ENCODE measurements at places on chromosomes 6 and 20.

DNA sequence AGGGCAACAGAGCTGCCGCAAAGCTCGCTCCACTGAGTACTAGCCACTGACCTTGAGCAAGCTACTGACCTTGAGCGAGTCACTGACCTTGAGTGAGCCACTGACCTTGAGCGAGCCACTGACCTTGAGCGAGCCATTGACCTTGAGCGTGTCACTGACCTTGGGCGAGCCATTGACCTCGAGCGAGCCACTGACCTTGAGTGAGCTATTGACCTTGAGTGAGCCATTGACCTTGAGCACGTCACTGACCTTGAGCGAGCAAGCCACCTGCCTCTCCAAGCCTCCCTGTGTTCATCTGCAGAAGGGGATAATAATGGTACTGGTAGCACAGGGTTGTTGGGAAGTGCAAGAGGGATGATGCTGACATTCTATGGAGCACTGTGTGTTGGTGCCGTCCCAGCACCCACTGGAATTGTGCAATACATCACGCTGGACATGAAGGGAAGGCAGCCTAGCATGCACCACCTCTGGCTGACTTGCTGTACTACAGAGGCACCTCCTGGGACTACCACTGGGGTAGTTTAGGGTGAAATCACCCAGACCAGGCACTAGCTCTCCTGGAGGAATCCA, 60.2 kb downstream of the CTCFL start:
- no peak for DNase-seq

DNA sequence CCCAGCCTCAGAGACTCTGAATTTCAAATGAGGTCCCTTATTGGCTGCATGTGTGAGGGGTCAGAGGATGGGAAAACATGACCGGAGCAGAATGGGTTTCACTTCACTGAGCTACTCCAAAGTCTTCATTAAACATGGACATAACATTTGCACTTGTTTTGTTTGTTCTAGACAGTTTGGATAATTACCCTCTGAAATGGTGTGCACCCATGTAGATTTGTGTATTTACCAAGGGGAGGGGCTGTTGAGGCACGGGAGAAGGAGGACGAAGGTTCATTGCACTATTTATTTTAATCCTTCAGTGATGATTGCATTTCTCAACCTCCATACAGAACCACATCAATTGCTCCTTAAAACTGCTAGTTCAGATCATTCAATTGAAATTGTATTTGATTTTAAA, 364.2 kb downstream of the TFAP2B start:
- no peak for DNase-seq

GRCh38 chr6:39929733-39930461, 4.4 kb downstream of the MOCS1 start:
- DNase-seq = no peak

DNA sequence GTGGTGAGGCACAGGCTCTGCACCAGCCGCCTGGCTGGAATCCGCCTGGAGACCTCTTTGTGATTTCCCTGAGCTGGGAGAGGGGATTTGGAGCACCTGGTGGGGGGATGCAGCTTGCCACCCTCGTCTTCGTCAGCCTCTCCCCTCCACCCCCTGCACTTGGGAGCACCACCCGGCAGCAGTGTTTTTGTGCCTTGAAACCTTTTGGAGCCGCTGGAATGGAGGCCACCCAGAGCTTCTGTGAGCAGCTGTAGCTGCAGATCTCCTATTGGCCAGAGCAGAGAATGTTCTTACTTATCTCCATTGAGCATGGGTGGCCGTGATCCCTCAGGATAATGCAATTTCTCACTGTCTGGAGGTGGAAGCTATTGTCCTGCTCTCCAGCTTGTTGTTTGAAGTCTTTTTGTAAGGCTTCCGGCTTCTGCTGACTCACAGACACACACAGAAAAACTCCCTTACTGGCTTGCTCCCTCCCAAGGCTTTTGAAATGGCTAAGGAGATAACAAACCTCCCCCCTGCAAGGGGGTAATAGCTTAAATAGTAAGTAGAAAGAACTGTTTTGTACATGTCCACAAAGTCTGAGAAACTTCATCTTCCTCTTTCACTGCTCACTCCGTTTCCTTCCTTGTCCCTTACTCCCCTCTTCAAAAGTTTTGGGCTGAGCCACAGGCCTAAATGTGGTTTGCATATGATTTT, 271.2 kb downstream of the PRL start:
- DNase-seq = no peak

- DNase-seq = no peak
Measured at GRCh38 chr6:149384464-149384863, 15.6 kb upstream of the SUMO4 start.

DNA sequence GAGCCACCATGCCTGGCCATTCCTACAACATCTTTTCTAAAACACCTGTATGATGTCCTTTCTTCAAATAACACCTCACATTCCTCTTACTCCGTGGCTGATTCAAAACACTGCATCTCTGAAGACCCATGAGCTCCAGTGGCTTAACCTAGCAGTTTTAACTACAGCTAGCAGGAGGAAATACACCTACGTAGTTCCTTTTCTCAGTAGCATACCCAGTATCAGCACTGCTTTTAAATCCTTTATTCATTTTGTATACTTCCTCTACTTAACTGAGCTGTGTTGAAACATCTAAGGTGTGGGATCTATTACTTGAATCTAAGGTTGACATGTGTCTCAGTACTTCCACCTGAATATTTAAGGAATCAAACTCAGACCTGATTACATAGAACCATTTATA, 113.6 kb upstream of the CCDC28A start:
- DNase-seq = no peak

- no peak for DNase-seq
Measured at GRCh38 chr6:11291582-11291981, 59.1 kb upstream of the NEDD9 start.
